ELR (cell line): ENCODE measurements at places on chromosomes 4 and X.

- DNase-seq = no peak
Measured at GRCh38 chr4:6591313-6591712, 16.3 kb downstream of the MAN2B2 start.

DNA sequence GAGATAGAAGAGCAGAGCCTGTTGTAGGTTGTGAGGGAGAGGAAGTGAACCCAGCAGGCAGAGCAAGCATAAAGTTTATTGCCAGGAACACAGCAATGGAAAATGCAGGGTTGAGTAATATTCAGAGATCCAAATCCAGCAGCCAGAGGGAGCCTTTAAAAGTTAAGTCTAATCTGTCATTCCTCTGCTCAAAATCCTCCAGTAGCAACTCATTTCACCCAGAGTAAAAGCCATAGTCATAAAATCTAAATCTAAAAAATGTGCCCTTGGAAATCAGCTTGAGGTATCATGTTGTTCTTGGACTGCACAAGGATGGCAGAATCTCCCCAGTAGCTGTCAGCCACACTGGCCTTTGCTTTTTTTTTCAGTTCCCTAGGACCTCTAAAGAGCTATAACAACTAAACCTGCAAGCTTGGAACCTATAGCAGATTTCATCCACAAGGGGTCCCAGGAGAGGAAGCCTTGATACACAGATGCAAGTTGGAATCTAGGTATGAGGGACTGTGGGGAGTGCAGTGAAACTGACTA is 62.9 kb upstream of the FRAS1 start:
- DNase-seq = peak; percentile 59

- no peak for DNase-seq
Measured at GRCh38 chrX:1750267-1750666, 135.4 kb downstream of the ASMT start.

DNA sequence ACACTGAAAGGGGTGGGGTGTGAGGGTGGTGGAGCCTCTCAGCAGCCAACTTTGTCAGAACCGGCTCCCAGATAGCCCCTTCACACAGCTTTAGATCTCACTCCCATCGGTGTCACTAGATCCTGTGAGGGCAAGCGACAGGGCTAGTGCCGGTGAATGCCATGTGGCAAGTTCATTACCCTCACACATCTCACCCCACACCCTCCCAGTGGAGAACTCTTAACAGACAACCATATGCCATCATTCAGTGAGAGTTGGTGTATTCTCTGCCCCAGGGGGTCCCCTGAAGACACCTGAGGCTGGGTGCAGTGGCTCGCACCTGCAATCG is 15.3 kb downstream of the SEPTIN6 start:
- DNase-seq = no peak

- DNase-seq = no peak
Measured at GRCh38 chrX:130861462-130861861, 41.5 kb downstream of the ENOX2 start.

DNA sequence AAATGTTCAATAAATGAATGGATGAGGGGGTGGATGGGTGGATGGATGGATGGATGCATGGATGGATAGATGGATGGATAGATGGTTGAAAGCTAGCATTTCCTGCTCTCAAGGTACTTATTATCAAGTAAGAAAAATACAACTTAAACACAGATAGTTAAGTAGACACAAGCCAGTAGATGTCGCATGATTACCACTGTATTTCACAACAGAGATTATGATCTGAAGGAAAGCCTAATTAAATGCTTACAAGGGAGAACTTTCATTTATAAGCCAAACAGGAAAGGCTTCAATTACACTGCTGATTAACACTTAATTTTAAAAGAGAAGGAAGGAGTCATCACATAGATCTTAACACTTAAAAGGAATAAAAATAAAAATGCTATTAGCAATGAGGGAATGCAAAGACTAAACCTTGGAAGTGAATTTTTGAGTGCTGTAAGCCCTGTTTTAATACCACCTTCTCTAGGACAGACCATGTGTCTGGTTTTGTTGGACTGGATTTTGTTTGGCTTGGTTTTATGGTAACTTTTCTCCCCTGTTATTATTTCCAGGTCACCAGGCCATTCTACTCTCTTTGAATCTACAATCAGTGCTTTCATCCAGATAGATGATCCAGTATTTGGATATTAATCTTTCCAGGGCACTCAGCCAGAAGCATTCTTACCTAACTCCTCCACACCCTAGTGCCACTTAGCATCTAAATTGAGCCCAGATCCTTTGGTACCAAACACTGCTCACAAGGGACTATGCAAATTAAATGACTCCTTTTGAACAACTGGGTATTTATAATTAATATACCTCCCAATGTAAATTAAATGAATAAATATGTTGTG is 75.5 kb upstream of the SLC39A8 start:
- DNase-seq = peak; percentile 60

DNA sequence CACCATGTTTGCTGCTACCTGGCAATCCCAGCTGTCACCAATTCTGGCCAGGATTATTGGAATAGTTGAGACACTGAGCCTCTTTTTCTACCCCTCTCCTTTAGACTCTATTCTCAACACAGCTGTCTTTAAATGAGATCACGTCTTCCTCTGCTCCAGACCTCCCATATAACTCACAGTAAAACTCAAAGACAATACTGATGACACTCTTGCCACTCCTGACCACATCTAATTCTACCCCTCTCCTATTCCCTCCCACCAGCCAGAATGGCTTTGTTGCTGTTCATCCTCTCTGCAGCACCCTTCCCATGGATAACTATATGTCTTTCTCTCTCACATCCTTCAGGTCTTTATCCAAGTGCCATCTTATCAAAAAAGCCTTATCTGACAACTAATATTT is 188.6 kb upstream of the IL15 start:
- DNase-seq = no peak

GRCh38 chr4:53499791-53500190 is 91.5 kb downstream of the LNX1 start:
- no peak for DNase-seq
